NCI-H2029 (cell line): ENCODE measurements at places on chromosomes 1 and 21.

DNA sequence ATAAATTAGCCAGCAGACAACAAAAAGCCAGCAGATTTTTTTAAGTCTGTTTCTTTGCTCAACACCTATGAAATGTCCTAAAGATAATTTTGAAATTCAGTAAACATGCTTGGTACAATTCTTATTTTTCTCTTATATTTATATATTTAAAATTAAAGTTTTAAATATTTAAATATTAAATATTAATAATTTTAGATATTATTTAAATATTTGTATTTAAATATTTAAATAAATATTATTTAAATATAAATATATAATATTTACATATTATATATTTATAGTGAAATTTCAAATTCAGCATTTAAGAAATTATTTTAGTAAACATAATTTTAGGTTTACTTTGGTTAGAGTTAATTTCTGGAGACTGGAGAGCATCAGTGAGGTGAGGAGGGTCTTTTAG lies 1554.2 kb downstream of the NCAM2 start:
- no peak for DNase-seq

DNA sequence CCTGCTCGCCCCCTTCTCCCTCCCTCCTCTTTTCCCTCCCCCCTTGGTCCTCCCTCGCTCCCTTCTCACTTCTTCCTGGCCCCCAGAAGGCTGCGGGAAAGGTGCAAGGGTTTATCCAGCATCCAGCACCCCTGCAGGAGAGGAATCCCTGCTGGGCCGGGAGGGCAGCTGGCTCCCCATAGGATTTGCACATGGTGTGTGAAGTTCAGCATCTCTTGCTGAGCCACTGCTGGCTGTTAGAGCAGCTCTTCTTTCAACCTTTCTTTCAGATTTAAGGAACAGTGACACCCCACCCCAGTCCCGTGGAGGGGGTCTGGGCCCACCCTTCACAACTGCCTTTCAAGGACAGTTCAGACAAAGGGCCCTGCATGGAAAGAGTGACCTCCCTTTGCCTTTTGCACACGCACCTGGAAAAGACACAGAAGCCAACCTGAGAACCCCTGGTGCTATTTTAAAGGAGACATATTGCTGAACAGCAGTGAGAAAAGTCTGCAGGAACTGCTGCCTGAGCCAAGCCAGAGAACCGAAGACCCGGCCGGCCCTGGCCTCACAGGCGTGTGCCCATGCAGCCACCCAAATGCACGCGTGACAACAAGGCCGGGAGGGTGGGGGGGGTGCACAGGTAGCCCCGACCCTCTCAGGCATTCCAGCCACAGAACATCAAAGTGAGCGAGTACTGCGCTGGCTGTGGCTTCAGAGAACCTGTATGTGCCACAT lies 66.6 kb downstream of the SLC37A1 start:
- no peak for DNase-seq

GRCh38 chr1:21118167-21118566 lies 58.5 kb downstream of the EIF4G3 start:
- no peak for DNase-seq

DNA sequence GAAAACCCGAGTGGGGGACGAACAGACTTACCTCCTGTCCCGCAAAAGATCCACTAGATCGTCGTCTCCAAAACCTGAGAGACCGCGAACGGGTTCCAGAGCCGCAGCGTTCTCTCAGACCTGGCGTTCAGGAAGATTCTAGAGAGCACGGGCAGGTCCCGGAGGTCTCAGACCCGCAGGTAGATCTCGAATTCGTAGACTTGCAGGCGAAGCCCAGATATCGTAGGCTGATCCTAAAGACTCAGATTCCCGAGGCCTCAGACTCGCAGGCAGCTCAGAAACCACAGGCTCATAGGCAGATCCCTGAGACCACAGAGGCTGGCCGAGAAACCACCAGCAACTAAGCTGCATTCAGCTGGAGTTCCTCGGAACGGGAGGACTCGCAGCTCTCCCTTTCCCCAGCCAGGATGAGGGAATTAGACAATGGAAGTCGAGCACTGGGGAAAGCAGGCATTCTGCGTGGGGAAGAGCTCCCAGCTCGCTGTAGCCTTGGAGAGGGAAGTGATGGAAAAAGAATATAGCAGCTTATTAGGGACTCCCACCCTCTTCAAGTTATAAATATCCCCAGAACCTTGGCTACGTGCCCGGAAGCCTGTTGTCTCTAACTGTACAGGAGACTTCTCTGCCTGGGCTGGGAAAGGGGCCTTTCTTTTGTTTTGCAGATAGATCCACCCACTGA lies at the start of gene ZNF436:
Gene ZNF436, minus strand, starts transcription at position 502 of the 679 bp plus-strand sequence. CDS start 1,831 bp downstream, outside the sequence.
- peak; percentile 72 for DNase-seq

- no peak for DNase-seq
These were observed 27.9 kb upstream of the NTPCR start for GRCh38 chr1:232922485-232922884.

- no peak for DNase-seq
These were observed 49.9 kb upstream of the TRABD2B start for GRCh38 chr1:48047116-48047515.

DNA sequence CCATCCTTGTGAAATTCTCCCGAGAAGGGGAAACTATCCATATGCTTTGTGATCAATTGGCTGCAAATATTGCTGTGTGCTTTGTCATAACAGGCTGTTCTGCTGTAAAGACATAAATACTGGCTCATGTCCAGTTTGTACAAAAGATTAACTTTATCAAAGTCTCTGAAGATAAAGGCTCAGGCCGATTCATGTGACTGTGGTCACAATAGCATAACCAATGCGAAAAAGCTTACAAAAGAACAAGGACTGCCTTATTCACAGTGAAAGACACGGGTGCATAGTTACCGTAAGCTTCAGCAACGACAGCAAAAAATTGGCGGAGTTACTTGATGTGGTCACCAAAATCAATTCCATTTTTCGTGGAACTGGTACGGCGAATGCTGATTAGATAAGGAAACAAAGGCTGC lies 173.6 kb upstream of the CHRM3 start:
- no peak for DNase-seq

- no peak for DNase-seq
These were observed 62.5 kb downstream of the POFUT2 start for GRCh38 chr21:45225041-45225740.

DNA sequence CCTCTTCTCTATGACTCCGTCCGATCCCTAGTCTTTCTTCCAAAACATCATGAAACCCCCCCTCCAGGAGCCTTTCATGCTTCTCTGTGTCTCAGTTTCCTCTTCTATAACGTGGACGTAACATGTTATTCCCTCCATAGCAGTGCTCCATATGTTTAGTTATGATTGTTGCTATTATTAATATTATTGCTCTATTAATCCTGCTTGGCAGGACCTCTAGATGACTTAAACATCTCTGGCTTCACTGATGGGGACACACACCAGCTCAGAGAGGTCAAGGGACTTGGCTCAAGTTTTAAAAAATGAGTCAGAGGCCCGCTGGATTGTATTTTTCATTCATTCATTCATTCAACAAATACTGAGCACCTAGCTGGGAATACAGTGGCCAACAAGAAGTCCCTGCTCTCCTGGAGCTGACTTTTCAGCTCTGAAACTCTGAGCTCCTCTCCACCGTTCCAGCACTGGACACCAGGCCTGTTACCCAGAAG lies 404 bp upstream of the CPLANE2 start:
- DNase-seq: no peak

- no peak for DNase-seq
These were observed 146.1 kb upstream of the LMO4 start for GRCh38 chr1:87182611-87183010.

DNA sequence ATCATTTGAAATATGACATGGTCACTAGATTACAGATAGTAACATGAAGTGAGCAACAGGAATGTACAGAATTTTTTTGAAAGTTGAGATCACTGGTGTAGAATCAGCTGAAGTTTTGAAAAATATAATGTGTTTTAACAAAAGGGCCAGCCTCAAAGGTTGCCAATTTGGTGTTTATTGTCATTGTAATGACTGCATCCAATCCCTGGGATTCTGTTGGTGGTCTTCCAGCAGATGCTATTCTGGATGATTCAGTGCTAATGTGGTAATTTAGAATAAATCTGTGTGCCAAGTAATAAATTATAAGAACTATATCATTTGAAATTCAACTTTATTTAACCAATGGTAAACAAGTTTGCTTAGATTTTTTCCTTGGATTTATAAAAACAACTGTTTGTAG lies 436.4 kb upstream of the PKN2 start:
- DNase-seq: no peak

DNA sequence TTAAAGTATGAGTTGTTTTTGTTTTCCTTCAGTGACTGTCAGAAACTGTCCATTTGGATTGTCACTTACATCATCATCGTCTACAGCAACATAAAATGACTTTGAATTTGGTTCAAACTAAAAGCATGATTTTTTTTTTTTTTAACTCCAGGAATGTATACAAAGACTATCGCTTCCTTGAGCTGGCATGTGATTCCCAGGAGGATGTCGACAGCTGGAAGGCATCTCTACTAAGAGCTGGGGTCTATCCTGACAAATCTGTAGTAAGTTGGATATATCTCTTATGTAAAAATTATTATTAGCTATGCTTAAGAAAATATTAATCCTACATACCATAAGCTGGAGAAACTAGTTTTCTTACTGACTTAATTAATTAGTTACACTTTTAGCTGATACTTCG lies 111.9 kb upstream of the C1orf105 start:
- no peak for DNase-seq

- peak; percentile 63 for DNase-seq
These were observed 6.9 kb downstream of the PLPP3 start for GRCh38 chr1:56572334-56573050.

DNA sequence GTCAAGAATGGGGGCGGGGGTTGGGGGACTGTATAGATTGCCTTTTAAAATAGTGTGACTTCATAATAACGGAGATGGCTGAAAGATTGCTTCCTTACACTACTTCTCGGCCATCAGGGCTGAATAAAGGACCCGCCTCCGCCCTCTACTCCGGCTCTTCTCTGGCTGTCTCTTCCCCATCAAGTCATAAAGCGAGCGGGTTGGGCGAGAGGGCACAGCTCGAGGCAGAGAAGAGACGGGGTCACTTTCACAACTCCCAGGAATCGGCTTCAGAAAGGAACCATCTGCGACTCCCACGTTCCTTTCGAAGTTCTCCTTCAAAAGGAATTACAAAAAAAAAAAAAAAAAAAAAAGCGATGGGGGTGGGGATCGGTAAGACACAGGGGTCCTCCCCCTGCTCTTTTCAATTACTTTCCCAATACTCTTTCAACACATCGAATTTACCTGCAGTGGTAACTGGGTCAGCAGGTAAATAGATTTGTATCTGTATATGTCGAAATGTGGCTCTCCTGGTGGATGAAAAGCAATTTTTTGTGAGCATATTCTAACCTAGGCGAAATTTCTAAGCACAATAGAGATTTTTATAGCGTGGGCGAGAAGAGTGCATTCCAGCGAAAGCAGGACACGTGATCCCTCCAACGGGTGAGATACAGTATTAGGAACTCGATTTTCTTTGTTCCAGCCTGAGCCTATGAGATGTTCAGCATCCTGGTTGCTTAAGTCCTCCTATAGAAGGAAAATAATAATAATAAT lies 2.0 kb downstream of the LRRC7 start:
- DNase-seq: no peak
